Coronary artery (tissue), 2 donors: ENCODE measurements at places on chromosomes 3 and 15.

GRCh38 chr3:143507735-143508580, 340.3 kb downstream of the SLC9A9 start:
- DNase-seq: no peak

- DNase-seq: no peak
These were observed 138.3 kb downstream of the SQOR start for GRCh38 chr15:45773149-45773548.

DNA sequence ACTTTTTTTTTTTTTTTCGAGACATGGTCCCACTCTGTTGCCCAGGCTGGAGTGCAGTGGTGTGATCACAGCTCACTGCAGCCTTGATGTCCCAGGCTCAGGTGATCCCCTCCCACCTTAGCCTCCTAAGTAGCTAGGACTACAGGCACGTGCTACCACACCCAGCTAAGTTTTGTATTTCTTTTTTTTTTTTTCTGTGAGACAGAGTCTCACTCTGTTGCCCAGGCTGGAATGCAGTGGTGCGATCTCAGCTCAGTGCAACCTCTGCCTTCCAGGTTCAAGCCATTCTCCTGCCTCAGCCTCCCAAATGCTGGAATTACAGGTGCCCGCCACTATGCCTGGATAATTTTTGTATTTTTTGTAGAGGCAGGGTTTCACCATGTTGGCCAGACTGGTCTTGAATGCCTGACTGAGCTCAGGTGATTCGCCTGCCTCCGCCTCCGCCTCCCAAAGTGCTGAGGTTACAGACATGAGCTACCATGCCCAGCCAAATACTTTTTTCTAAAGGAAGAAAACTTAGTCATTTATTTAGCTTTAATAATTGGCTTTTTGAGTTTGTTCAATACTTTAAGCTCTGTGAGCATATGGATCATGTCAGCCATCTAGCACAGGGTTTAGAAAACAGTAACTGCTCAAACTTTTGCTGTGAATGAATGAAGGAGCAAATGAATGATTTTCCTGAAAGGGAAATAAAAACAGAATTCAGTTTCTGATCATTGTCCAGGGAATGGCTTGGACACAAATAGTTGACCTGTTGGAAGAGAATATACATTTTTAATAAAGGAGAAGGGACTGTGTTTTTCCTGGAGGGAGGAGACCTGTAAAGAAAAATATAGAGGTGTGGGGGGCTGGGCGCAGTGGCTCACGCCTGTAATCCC, 26.0 kb downstream of the UBE2E1 start:
- no peak for DNase-seq

DNA sequence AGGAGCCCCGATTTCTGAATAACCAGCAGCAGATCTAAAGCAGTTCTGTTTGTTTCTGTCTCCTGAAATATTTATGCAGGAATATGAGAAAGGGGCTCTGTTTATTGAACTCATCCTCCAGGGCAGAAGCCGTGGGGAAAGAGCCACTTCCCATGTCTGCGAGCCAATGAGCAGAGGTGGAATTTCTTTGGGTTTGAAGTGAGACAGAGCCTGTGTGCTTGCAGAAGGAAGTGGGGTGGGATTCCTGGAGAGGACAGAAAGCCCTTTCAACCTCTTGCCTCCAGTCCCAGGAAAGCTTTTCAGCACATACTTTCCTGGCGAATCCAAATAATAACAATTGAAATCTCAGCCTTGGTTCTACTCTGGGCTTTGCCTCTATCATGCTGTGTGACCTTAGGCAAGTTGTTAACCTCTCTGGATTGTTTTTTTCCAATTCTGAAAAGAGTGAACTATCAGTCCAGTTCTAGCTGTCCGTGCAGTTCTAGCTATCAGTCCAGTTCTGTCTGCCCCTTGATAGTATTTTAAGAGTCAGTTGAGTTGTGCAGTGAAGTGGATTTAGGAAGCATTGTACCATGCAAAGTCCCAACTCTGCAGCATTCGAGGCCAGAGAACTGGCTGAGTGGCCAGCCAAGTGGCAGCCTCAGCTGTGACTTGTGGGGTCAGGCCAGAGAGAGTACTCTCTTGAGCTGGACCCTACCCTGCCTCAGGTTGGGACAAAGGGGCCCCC, 15.9 kb downstream of the CORO2B start:
- DNase-seq: no peak

- no peak for DNase-seq
These were observed at the start of gene BHLHE40 for GRCh38 chr3:4979428-4980228. Gene BHLHE40 (plus strand): TSS chr3:4979437. CDS start chr3:4979719, 282 bp downstream.

DNA sequence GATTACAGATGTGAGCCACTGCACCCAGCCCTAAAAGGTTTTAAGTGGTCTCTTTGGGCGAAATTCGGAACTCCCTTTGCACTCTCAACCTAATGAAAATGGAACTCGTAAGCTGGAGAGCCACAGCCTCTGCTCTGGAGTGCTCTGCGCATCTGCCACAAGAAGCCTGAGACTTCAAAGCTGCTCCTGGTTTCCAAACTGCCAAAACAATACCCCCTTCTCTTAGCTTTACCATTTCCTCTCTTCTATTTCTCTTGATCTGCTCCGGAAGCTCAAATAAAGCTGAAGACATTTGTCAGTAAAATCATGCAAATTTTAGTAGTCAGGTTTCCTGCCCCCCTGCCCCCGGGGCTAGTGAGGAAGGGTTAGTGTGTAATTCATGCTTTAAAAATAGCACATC, 312.7 kb downstream of the MFSD1 start:
- DNase-seq: no peak

DNA sequence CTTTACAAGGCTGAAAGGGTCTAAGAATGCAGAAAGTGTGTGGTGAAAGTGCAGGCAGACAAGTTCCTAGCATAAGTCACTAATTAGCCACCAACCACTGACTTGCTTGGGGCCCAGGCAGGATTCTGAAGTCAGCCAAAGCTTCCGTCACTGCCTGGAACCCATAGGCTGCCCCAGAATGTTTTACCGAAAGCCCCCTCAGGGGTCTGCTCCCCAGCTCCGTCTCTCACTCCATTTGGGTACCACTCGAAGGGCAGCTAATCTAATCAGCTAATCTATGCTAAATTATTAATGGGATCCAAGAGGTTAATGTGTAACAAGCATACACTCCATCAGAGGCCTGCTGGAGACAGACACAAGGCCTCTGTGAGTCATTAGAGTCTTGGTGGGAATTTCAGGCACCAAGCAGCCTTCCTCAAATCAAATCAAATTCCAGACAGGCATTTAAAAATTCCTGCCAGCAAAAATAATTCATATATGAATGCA, 13.2 kb downstream of the ADAMTS9 start:
- DNase-seq: no peak

GRCh38 chr3:69671082-69671952, 67.9 kb upstream of the MITF start:
- no peak for DNase-seq

DNA sequence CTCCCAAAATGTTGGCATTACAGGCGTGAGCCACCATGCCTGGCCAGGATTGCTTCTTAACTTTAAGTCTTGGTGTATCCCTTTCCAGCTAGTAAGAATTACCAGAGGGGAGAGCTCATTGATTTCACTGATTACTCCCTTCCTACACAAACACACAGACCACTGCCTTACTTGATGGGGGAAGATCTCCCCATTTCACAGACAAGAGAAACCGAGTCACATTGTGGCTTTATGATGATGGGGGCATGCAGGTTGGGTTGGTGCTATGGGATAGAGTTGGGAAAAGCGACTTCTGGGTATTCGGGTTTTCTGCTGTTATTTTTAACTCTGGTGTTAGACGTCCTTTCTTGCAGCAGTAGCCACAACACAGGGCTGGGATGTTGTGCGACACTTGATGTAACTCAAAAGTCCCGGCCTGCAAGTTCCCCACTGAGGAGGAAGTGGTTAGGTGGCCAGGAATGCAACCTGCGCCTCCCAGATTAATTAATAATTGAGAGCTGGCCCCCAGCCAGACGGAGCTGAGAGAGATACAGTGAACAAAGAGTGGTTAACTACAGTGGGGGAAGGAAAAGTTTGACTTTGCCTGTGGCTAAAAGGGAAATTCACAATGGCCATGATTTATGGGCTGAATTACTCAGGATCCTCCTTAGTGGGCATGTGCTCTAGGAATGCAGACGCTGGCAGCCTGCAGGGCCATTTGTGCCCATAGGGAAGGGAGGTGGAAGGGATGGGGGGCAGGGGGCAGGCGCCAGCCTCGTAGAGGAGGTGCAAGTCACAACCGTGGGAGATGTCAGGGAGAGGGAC, 63.6 kb downstream of the SMAD6 start:
- DNase-seq: no peak

- peak; percentile 84 for DNase-seq
These were observed 27.0 kb downstream of the TM4SF4 start for GRCh38 chr3:149501524-149501923.

- DNase-seq: no peak
These were observed 14.6 kb upstream of the MCF2L2 start for GRCh38 chr3:183442994-183443393.

- no peak for DNase-seq
These were observed 1287.1 kb upstream of the GBE1 start for GRCh38 chr3:83048556-83048955.

GRCh38 chr3:197516517-197516889, 39.3 kb downstream of the BDH1 start:
- DNase-seq: no peak

GRCh38 chr15:75672646-75673425, 25.1 kb downstream of the SNX33 start:
- peak; percentile 92 for DNase-seq

DNA sequence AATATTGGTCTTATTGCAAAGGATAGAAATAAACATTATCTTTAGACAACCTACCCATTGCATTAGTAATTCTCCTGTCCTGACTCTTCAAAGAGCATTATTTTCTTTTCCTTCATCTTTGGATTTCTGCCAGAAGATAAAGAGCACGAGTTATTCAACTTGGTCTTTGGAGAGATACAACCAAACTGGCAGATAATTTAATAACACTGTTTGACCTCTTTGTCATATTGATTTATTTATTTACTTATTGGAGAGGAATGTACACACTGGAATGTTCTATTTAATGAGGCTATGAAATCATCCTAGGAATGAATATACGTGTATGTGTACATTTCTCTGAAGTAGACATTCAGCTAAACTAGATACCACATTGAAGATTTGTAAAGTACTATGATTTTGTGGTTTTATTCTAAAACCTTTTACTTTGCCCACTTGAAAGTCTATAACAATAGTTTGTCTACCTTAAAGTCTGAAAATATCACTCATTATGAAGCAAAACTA, 462.1 kb downstream of the C3orf38 start:
- no peak for DNase-seq

GRCh38 chr3:123021388-123021787, 6.2 kb downstream of the SEMA5B start:
- no peak for DNase-seq

DNA sequence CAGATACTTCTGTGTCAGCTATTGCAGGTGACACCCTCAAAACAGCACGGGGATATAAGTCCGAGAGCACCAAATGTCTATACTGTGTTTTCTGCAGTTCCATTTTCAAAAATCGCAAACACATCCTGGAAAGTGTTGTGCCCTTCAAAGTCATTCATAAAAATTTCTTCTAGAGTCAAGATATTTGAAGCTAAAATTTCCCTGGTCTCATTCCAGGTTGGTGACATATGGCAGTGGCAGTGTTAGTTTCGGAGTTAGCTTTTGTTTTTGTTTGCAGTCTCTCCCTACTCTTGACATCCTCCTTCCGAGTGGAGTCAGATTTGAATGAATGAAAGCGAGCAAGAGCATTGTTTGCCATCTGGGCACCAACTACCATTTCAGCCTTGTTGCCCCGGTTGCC, 3.2 kb upstream of the FSIP1 start:
- DNase-seq: no peak

DNA sequence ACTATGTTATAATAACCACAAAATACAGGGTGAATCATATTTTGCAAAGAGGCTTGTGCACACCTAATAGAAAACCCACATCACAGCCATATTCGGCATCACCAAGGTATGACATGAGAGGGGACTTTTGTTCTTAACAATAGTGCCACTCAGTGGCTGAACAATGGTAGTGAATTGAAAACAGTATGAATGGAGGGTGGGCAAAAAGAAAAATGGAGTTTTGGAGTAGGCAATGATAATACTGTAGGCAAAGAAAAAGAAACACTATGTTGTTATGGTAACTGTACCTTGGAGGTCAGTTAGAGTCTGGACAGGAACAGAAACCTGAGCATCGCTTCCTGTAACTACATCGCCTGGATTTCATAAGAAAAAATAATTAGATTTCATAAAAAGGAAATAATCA, 348.6 kb downstream of the PLCL2 start:
- DNase-seq: no peak

- no peak for DNase-seq
These were observed at the start of gene C2CD4B for GRCh38 chr15:62165104-62165792. Gene C2CD4B (minus strand): TSS chr15:62165285. CDS start chr15:62164984, 301 bp downstream.

- no peak for DNase-seq
These were observed 163.3 kb downstream of the CDIN1 start for GRCh38 chr15:36742696-36743095.
